ENCODE measurements at places on chromosomes 2 and 18.

DNA sequence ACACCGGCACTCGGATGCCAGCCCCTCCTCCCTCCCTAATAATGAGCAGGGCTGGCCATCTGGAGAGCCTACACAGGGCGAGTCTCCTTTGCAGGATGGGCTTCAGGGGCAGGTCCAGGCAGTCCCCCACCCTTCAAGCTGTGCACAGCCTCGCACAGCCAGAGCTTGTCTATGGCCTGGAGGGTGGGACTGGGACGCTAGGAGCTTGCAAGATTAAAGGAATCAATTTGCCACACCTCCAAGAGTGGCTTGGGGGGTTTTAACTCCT lies 43.9 kb upstream of the OTOF start:
- DNase-seq = no peak

GRCh38 chr2:68363721-68364120 lies 1.4 kb upstream of the PLEK start:
- DNase-seq = no peak

DNA sequence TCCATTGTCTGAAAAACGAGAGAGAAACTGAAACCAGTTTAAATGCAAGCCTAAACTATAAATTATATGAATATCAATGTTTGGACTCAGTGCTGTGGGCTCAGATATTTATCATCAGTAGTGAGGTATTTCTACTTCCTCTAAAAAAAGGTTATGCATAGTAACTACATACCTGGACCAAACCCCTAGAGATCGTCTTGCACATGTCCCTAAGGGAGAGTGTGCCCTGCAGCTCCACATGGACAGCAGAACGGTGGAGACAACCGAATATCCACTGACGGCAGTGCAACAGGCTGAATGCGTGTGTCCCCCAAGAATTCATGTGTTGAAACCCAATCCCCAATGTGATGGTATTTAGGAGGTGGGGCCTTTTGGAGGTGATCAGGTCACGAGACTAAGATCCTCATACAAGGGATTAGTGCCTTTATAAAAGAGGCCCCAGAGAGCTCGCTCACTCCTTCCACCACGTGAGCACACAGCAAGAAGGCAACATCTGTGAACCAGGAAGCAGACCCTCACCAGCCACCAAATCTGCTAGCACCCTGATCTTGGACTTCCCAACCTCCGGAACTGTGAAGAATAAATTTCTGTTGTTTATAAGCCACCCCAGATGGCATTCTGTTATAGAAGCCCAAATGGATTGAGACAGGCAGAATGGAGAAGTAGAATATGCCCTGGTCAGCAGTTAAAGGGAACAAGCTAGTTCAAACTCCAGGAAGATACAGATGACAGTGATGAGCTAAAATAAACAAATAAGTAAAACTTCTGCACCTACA lies 208.4 kb downstream of the ANAPC1 start:
- no peak for DNase-seq

- no peak for DNase-seq
Observed at GRCh38 chr2:204715361-204715760, 170.1 kb downstream of the PARD3B start.

DNA sequence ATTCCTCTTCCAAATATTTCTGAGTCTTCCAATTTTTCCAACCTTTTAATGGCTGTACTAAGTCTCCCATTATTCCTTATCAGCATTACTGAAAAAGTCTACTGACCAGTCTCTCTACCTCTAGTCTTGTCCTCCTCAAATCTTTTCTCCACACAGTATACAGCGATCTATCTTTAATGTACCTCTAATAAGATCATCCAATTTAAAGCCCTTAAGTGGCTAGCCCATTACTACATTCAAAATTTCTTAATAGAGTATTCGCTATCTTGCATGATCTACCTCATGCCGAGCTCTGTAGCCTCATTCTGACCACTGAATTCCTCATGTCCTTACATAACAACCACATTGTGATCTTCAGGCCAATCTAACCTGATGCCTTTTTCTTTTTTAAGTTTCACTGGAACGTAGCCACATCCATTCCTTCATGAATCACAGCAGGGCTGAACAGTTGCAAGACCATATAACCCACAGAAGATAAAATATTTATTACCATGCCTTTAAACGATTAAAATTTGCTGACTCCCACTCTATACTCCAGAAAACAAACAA lies 57.9 kb downstream of the SLC66A3 start:
- DNase-seq = no peak

- no peak for DNase-seq
Observed at GRCh38 chr18:9455718-9456511, 19.4 kb upstream of the RALBP1 start.

GRCh38 chr2:221346411-221346810 lies 225.7 kb downstream of the EPHA4 start:
- DNase-seq = no peak

- no peak for DNase-seq
Observed at GRCh38 chr18:69580107-69580506, 179.4 kb downstream of the DOK6 start.

GRCh38 chr2:163541495-163541894 lies 194.3 kb downstream of the FIGN start:
- DNase-seq = no peak

DNA sequence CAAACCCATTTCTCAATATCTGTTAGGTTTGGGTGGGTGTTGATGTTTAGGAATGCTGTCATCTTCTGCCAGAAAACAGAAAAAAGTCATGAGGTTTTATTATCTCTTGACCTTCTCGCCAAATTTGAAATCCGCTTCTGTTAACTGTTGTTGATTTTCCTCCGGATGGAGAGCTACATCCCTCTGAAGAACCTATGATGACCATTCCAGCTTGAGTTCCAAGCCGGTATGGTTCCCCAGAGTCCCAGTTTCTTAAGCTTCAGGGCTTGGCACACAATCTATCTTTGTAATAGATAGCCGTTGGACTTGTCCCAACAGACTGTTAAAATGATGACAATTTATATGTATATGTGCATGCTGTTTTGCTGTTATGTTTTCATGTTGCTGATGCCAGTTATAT lies 1201.0 kb downstream of the LRP1B start:
- no peak for DNase-seq

DNA sequence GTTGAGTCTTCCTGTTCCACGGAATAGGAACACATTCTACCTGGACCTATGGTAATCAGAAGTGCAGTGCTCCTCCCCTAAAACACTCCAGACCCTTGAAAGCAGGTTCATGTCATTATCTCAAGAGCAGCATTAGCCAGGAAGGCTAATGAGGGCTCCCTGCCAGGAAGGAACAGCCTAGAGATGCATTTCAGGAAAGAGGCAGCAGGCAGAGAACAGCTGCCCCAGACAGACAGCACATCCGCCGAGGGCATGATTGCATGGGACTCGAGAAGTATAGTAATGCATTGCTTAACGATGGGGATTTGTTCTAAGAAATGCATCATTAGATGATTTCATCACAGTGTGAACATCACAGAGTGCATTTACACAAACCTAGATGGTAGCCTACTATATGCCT lies 171.5 kb downstream of the ALK start:
- no peak for DNase-seq

DNA sequence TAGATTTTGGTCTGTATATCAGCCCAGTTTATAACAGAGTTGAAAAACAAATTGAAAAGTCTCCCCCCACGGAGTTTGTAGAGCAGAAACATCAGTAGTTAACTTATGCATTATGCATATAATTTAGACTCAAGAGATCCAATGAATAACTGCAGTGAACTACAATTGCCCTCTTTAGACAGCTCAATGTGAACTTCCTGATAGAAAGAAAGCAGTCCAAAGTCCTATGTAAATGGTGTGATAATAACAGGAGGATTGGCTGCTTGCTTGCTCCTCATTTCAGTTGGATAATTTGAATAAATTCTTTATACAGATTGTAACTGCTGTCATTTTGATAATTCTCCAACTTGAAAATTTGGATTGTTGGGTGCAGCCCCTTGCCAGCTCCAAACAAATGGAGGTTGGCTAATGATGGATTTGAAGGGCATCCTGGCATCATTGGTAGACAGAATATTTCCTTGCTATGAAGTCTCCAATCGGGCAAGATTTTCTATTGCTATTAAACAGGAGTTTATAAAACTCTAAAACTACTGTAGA lies 297.1 kb downstream of the ASXL3 start:
- no peak for DNase-seq

GRCh38 chr2:206979365-206979764 lies 40.0 kb downstream of the CPO start:
- no peak for DNase-seq

DNA sequence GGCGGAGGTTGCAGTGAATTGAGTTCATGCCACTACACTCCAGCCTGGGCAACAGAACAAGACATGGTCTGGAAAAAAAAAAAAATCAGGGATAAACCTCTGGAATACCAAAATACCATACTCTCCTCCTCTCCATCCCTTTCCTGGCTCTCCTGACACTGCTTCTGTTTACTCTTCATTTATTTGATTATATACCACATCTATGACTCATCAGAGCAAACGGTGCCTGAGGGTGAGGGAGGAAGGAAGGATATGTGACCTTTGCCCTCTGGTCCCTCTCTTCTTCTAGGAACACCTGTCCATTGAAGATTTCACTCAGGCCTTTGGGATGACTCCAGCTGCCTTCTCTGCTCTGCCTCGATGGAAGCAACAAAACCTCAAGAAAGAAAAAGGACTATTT lies 30.0 kb downstream of the VIL1 start:
- DNase-seq = no peak

GRCh38 chr2:174263997-174264396 lies 15.7 kb upstream of the OLA1 start:
- DNase-seq = no peak

GRCh38 chr2:42516418-42516901 lies 22.7 kb upstream of the KCNG3 start:
- no peak for DNase-seq

DNA sequence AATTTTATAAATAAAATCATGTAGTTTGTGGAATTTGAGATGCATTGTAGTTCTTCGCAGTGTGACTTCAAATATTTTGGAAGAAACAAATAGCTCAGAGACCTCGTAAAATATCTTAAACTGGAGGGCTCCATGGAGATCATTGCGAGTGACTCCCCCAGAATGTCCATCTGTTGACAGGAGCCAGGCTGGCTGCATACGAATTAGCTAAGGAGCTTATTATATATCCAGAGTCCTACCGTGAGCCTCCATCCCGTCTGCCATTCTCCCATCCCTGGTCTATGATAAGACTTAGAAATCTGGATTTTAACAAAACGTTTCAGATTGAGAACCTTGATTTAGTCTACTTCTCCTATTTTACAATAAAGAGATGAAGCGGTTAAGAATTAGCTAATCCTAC lies 80.2 kb downstream of the MSH2 start:
- DNase-seq = no peak

DNA sequence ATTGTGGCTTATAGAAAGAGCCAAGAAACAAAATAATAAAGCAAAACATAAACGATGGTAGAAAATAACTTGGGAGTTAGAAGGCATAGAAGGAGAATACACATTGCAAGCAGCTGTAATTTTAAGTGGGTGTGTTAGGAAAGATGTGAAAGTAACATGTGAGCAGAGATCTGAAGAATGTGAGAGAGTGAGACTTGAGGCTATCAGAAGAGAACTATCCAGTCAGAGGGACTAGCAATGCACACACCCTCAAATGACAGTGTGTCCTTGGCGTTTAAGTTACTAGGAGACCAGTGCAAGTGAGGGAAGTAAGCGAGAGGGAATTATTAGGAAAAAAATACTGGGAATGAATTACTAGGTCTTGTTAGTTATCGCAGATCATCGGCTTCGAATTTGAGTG lies 304.9 kb downstream of the DSEL start:
- DNase-seq = no peak

- no peak for DNase-seq
Observed at GRCh38 chr2:28616396-28616999, 120.6 kb downstream of the PLB1 start.

DNA sequence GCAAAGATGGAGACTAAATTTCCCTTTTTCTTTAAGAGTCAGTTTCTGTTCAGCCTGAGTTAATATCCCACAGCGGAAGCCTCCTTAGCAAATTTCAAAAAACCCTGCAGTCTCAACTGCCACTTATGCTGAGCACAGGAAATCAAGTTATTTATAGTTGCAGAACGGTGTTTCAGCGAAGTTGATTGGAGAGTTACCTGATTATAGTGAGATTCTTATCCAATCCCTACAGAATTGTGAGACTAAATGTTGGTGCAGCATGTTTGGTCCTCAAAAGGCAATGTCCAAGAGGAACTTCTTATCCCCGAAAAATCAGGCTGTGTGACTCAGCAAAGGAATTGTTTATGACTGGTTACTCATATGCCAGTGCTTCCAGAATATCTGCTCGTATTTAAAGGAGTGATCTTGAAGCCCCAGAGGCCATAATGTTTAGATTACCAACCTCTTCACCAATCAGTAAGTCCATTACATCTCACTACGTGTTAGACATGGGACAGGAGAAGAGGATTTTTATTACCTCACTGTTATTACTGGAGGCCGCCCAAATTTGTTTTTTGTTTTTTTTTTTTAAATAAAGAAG lies 67.9 kb downstream of the LRRFIP1 start:
- DNase-seq = no peak

DNA sequence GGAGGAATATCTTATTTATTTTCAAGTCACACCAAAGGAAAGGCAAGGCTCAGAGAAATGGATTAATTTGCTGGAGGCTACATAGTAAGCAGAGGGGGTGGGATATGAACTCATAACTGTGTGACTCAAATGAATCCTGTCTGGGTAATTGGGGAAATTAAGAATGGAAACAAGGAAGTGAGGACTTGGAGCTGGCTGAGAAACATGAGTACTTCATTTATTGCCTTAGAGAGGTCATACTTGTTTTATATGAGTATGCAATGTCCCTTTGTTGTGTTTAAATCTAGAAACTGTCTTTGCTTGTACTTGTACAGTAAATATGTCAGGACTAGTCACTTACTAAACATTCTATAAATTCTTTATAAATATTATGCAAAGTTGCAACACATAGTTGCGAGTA lies 2166.7 kb upstream of the PIK3C3 start:
- no peak for DNase-seq

DNA sequence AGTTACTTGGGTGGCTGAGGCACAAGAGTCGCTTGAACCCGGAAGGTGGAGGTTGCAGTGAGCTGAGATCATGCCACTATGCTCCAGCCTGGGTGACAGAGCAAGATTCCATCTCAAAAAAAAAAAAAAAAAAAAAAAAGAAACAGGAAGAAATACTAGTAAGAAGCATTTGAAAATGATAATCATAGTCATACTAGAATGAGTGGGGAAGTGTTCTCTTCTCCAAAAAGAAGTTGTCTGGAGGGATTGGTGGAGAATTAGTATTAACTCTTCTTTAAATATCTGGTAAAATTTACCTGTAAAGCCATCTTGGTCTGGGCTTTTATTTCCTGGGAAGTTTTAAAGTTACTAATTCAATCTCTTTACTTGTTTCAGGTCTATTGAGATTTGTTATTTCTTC lies 131.8 kb downstream of the FAM210A start:
- no peak for DNase-seq

DNA sequence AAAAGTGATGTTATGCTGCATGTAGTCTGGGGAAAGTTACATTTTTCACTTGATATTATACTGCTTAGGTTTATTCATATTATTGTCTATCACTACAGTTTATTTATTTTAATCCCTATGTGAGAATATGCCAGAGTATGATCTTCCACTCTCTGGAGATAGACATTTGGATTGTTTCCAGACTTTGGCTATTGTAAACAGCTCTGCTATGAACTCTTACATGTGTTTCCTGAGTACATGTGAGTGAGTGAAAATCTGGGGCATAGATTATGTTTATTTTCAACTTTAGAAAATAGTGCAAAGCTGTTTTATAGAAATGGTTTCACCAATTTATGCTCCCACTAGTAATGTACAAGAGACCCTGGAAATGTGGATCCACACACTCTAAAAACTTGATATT lies 49.0 kb upstream of the EPAS1 start:
- DNase-seq = no peak

- no peak for DNase-seq
Observed at GRCh38 chr2:218981881-218982585, 3.0 kb downstream of the FEV start.

All from nucleus accumbens (tissue), 56 donors.